ENCODE measurements at places on chromosomes 12 and 14.

DNA sequence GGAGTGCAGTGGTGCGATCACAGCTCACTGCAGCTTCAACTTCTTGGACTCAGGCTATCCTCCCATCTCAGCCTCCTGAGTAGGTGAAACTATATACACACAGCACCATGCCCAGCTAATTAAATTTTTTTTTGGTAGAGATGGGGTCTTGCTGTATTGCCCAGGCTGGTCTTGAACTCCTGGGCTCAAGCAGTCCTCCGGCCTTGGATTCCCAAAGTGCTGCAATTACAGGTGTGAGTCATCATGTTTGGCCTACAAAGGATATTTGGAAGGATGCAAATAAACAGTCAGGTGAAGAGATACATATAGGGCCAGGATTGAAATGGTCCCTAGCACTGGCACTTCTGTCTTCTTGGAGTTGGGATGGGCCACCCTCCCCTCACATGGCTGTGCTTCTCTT, 23.9 kb downstream of the RCOR1 start:
- DNase-seq = no peak

DNA sequence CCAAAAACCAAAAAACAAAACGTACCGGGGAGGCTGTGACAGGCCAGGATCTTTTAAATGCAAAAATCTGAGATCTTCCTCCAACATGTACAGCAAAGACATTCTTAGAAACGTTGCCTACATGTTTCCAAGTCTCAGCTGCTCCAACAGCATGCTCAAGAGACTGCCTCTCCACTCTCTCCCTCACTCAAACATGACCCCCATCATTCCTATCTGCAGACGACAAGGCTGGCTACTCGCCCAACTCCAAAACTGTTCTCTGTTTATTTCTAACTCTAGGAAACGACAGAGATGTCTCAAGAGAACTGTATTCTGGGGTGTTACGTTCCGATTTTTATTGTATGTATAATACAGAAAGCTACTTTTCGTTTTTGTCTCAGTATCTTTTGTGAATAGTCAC, 57.5 kb upstream of the TMCC3 start:
- no peak for DNase-seq

DNA sequence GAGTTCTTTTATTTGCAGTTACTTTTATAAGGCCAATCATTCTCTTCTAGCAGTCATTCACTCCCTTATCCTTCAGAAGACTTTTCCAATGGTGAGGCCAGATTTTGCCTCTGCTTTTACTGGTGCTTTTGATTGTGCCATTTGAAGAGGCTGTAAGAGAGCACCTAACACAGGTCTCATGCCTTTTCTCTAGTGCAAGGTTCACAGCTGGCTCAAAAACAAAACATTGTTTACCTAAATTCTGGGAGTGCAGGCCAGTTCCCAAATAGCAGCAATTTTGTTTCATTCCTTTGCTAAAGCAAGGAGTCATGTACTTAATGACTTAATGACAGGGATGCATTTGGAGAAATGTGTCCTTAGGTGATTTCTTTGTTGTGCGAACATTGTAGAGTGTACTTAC, 192.0 kb downstream of the SYT10 start:
- DNase-seq = no peak

- no peak for DNase-seq
Measured at GRCh38 chr14:74826574-74826973, 49.4 kb downstream of the PROX2 start.

- DNase-seq = no peak
Measured at GRCh38 chr12:56333197-56333678, 562 bp downstream of the PAN2 start.

- DNase-seq = no peak
Measured at GRCh38 chr12:103998976-103999375, 33.3 kb downstream of the TDG start.

- DNase-seq = no peak
Measured at GRCh38 chr14:100692256-100692655, 34.4 kb upstream of the DLK1 start.

- DNase-seq = no peak
Measured at GRCh38 chr12:92953747-92954146, 24.7 kb upstream of the EEA1 start.

DNA sequence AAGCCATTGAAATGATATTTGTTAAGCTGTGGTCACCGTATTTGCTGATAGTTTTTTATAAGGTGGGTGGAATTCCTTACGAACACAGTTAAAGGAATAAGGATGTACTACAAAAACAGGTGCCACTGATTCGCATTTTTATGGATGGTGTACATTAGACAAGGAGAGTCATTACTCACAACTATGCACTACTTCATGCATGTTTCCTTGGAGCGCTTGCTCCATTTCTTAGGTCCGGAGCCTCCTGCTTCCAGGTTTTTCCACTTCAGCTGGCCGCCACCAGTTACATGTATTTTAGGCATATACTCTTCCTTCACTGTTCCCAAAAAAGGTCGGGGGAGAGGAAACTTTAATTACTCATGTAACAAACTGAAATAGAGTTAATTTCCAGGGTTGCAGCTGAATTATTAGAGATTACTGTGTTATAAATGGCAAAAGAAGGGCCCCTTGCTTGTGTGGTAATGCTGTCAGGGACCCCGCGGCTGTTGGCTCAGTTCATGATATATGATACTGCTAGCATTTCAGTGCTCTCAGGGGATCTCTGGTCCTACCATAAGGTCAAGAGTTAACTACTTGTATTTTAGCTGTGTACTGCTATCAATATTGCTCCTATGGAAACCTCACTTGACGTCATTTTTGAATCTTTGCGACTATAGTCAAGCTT, 454.7 kb downstream of the NPAS3 start:
- no peak for DNase-seq

DNA sequence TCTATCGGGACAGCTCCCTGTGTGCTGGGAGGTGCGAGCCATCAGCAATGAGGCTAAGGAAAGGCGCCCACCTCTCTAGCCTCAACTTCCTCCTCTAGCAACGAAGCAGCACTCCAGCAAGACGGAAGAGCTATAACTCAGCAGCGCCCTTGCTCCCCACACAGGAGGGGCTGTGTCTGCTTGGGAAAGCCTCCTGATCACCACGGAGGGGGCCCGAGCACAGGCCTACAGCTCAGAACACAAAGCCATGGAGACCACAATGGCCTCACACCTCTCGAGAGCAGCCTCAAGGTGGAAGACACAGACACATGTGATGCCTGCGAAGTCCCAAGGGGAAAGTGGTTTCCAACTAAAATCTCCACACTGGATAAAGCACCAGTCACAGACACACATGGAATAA, 60.4 kb downstream of the CDC42BPB start:
- no peak for DNase-seq

- DNase-seq = no peak
Measured at GRCh38 chr14:56085471-56085870, 32.7 kb upstream of the PELI2 start.

GRCh38 chr14:50823051-50823761, 7.8 kb downstream of the NIN start:
- DNase-seq = no peak

DNA sequence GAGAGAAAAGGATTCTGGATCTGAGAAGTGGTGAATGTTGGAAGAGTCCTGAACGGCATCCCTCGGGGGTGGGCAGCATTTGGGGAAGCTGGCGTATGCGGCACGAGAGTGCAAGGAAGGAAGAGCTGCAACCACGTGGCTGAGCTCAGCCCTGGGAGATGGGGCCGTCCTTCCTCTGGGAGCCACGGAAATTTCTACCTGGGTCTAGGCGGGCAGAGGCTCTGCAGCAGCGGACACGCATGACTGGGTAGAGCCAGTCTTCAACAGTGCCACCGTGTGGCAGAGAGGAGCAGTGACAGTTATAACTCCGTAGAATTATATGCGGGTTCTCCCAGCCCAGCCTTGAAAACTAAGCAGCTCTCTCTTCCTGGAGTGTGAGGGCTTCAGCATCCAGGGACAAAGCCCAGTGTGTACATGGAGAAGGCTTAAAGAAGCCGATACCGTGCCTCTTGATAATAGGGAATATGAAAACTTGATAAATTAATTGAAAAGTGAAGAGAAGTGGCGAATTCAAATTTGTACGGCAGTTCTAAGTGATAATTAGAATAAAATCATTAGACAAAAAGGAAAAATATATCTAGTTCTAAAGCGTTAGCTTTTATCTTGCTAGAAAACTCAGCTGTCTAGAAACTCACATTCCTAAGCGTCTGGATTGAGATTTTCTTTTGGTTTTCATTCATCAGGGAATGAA, 82.9 kb upstream of the STXBP6 start:
- DNase-seq = peak; percentile 57

DNA sequence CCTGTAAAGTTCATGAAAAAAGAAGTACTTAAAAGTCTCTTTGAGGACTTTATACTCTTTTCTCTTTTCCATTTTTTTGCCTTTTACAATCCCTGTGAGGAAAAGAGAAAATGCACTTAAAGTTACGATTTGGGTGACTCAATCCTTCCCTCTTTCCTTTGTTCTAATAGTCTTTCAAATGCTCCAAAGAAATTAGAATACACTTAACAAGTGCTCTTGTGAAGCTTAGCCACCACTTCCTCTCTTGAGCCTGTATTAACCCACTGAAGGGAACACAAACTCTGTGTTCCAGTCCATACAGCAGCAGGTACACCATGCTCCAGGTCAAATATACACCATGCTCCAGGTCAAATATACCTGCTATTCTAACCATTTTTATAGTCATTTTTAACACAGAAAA, 581.1 kb upstream of the MGAT4C start:
- no peak for DNase-seq

GRCh38 chr12:45281994-45282393, 66.1 kb downstream of the ANO6 start:
- DNase-seq = no peak

DNA sequence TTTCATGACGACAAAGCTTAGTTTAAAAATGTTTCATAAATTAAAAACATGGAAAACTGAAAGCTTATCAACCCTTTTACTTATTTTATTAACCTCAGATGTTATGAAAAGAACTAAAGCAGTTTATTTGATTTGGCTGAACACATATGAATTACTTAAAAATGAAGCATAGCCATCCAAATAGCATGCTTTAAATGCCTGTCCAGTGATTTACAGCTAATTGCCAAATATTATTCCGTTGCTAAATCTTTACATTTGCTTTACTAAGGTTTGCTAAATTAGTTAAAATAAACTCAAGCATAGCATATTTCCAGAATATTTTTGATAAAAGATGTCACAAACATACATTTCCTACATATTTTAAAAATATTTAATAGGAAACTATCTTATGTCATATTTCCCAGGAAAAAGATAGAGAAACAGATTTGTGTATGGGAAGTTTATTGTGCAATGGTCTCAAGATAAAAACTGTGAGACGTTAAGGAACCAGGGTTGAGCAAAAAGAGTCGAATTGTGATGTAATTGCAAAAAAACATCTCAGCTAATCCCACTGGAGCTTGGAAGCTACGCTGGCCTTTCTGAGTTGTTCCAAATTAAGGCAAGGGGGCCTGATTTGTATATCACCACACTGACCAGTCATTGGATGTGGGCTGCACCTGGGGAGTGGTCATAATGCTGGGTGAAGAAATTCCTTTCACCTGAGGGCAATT, 25.8 kb downstream of the GPR135 start:
- no peak for DNase-seq

DNA sequence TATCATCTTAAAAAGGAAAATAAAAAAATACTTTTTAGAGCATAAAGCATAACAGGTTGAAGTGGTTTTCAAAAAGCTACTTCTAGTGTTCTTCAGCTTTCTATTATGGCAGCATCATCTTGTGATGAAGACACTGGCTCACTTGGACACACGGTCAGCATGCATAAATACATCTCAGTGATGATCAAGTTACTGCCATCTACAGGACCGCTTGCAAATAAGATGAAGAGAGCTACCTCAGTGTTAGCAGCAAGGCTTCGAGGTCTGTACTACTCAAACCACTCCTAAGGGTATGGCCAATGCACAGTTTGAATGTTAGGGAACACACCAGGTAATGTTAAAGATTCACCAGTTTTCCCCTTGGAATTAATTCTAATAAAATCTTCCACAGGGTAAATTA, 58.8 kb downstream of the GALC start:
- no peak for DNase-seq

- DNase-seq = no peak
Measured at GRCh38 chr14:84003346-84003745, 1526.6 kb upstream of the FLRT2 start.

- no peak for DNase-seq
Measured at GRCh38 chr12:58463051-58463450, 457.3 kb downstream of the LRIG3 start.

DNA sequence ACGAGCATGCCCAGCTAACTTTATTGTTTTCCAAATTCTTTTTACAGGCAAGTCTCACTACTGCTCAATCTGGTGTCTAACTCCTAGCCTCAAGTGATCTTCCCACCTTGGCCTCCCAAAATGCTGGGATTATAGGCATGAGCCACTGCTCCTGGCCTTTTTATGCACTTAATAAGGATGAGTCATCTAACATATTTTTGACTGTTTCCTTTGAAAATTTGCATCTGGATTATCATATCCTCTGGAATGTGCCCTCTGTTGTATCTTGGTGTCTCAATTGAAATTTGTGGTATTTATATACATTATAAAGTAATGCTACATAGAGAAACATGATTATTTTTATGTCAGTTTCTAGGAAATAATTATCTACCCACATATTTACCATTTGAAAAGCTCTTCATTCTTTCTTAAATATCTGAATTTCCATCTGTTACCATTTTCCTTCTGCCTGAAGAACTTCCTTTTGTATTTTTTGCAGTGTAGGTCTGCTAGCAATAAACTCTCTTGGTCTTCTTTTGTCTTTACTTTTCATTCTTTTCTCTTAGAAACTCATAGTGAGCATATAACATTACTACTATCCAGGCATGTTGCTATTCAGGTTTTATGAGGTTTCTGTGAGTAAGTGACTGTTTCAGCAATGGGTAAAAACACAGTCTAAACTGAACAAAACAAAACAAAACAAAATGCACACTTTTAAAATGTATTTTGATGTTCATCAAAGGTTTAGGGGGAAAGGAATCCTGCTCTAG, 52.8 kb upstream of the CNOT2 start:
- DNase-seq = no peak

DNA sequence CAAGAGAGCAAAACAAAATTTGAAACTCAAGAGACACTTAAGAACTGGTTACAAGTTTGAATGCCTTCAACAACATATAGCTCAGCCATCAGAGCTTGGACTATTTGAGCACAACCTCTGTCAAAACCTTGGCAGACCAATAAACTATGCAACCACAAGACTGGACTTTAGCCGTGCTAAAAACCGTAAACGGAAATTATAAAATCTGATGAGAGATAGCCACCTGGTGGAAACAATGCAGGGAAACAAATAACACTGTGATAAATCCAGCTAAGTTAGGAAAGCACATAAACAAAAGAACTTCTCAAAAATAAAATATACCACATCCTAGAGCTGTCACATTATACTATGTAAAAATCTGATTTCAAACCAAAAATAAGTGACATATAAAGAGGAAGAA, 1074.2 kb upstream of the NOVA1 start:
- DNase-seq = no peak

DNA sequence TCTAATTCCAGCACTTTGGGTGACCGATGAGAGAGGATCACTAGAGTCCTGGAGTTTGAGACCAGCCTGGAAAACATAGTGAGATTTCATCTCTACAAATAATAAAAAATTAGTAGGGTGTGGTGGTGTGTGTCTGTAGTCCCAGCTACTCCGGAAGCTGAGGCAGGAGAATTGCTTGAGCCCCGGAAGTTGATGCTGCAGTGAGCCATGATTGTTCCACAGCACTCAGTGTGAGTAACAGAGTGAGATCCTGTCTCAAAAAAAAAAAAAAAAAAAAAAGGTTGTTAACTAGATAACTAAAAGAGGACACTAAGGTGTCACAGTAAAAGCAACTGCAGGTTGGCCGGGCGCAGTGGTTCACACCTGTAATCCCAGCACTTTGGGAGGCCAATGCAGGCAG, 121.3 kb upstream of the MAX start:
- DNase-seq = no peak
